ENCODE measurements at places on chromosomes 1 and 21.
A peak's percentile ranks its signal among the peaks of the same experiment; 100 is the strongest.

- DNase-seq = no peak
Measured at GRCh38 chr1:70411360-70411844, 334 bp downstream of the CTH start.

DNA sequence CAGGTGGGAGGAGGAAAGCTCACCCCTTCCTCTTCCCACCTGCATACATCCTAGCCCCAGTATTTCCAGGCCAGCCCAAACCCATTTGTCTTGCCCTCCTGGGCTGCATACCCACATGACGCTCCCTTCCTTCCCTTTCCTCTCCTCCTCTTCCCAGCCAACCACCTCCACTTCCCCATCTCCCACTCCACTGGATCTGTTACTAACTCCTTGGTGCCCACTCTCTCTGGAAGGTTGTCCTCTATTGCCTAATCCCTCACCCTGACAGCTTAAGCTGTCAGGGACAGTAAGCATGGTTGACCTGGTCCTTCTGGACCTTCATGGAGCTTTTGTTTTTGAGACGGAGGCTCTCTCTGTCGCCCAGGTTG lies 23.0 kb upstream of the SYNC start:
- no peak for DNase-seq

DNA sequence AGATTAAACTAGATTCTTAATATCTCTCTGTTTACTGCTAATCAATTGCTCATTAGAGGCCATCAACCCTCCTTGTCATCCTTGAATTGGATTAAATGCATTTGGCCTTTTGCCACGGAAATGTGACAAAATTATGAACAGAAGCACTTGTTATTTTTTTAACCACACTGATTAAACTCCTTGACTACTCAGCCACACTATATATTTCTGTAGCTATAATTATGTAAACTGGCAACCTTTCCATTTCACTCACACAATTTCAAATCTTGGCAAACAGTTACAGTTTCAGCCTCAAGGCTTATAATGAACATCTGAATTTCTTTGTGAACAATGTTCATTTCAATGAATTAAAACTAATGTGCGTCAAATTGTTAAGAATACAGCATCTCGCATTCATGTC lies 10.1 kb downstream of the ADAMTS5 start:
- no peak for DNase-seq

DNA sequence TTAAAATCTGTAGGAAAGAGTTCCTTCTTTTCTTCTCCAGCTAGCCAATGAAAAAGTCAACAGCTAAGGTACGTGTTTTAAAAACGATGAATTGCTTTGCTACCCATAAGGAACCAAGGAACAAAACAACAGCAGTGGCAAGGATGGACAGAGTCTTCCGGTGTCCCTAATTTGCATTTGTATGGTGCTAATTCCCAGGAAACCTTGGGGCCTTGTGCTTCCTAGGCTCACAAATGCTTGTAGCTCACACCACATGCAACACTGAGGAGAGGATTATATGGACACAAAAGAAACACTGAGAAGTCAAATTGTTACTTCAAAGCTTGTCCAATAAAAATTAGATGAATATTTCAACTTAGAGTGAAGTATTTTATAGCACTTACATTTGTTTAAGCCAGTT lies 1.8 kb upstream of the PGBD5 start:
- no peak for DNase-seq

- peak; percentile 72 for DNase-seq
Measured at GRCh38 chr1:157170677-157171515, 32.7 kb upstream of the ETV3 start.

Measured in stimulated activated CD4-positive, alpha-beta T cell treated with anti-CD3 and anti-CD28 coated beads, Interleukin-2, amount 100 ng/mL, for 24 hours (primary cell).